ENCODE measurements at places on chromosomes 1 and 21. TPM values are rescaled to one million over a fixed set of nuclear protein-coding genes. Genes with fewer than 3 reads are reported as not detected.

PRELP gene
- total RNA-seq = not detected

RNF223 gene
- not detected for total RNA-seq

CFHR1 gene
- not detected for total RNA-seq

VCAM1 gene
- total RNA-seq = 19.7 TPM

KCND3 gene
- under 0.01 TPM for total RNA-seq

CCDC17 gene
- total RNA-seq = 0.56 TPM

GNG4 gene
- 0.28 TPM for total RNA-seq

KCNT2 gene
- 0.56 TPM for total RNA-seq

PLA2G2D gene
- total RNA-seq = not detected

HIPK1 gene
- total RNA-seq = 33.9 TPM

TLR5 gene
- total RNA-seq = under 0.01 TPM

PDC gene
- not detected for total RNA-seq

KIRREL1 gene
- total RNA-seq = 64.7 TPM

HCRTR1 gene
- not detected for total RNA-seq

DFFB gene
- 7.3 TPM for total RNA-seq

NEXN gene
- 5.2 TPM for total RNA-seq

LEPR gene
- total RNA-seq = 8.8 TPM

ESRRG gene
- 0.56 TPM for total RNA-seq

OR2T6 gene
- not detected for total RNA-seq

Measured in IMR-90 (cell line).